ENCODE measurements at places on chromosomes 6 and 20. TPM values are rescaled to one million over a fixed set of nuclear protein-coding genes. Genes with fewer than 3 reads are reported as not detected.

The KATNA1 gene
- 19.2 TPM for total RNA-seq

The BCKDHB gene
- 15.9 TPM for total RNA-seq

The DSP gene
- 124 TPM for total RNA-seq

The CLIC5 gene
- not detected for total RNA-seq

The MMP24 gene
- 0.63 TPM for total RNA-seq

The TPMT gene
- total RNA-seq = 5.7 TPM

The RCAN2 gene
- 27.9 TPM for total RNA-seq

The CCN6 gene
- not detected for total RNA-seq
